ENCODE measurements at places on chromosomes 5 and 9.

DNA sequence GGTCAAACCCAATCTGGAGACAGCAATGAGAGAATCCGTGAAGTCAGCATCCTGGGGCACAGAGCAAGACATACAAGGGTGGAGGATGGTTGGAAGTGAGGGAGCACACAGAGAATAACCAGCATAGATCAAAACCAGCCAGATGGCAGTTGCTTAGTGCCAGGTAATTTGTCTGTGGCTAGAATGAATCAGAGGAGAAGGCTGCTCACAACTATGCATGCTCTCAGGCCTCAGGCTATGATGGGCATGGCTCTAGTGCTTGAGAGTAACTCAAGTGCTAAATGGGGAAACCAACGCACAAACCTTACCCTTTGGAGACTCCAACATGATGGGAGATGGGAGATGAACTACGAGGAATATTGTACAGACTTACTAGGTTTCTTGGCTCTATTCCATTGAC is 160.8 kb downstream of the DMRT2 start:
- no peak for DNase-seq

DNA sequence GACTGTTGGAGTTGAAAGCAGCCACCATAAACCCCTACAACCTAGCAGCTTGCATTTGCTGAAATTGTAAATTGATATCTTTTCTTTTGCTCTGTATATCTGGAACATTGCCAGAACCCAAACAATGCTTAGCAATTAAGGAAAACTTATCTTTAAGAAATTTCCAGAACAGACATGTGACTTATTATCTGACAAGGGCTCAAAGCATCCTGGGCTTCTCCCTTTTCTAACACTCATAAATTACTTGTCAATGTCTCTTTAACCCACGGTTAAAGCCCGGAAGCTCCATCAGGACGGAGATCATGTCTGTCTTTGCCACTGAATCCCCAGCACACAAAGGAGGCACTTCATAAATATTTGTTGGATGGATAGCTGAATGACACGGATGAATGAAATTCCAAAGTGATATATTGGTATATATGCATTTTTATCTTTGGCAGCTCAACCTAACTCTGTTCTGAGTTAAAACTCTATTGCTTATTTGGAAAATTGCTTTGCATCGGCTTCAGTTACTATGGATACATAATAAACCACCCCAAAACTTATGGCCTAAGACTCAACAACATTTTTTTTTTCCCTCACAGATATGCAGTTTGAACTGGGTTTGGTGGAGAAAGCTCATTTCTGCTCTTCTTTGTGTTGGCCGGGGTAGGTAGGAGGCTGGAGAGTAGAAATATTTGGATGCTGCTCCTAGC is 103.1 kb upstream of the CLINT1 start:
- DNase-seq = no peak

DNA sequence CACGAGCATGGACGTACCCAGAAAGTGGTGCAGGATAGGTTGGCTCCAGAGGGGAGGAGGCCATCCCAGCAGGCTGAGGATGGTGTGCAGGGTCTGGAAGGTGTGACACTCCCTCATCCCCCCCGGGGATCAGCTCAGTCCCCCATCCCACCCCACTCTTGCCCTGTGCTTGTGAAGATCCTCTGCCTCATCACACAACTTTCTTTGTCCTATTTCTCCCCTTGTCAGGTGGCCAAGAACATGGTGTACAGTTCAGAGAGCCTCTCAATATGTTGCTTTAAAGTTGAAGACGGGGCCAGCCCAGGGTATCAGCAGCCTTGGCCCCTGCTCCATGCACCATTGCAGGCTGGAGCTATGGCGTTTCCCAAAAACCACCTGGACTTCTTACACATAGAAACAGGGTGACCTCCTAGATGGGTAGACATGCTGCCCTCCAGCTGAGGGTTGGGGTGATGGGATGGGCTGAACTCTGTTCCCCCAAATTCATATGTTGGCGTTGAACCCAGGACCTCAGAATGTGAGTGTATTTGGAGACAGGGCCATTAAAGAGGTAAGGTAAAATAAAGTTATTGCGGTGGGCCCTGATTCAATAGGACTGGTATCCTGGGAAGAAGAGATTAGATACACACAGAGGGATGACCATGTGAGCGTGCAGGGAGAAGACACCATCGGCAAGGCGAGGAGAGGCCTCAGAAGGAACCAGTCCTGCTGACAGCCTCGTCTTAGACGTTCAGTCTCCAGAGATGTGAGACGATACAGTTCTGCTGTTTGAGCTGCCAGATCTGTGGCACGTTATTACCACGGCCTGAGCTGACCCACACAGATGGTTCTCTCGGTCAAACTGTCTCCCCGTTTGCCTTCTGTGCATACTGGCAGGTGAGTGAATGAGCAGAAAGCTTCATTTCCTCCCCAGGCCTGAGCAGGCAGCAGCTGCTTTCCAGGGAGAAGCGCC is 272.5 kb downstream of the GADD45G start:
- no peak for DNase-seq

DNA sequence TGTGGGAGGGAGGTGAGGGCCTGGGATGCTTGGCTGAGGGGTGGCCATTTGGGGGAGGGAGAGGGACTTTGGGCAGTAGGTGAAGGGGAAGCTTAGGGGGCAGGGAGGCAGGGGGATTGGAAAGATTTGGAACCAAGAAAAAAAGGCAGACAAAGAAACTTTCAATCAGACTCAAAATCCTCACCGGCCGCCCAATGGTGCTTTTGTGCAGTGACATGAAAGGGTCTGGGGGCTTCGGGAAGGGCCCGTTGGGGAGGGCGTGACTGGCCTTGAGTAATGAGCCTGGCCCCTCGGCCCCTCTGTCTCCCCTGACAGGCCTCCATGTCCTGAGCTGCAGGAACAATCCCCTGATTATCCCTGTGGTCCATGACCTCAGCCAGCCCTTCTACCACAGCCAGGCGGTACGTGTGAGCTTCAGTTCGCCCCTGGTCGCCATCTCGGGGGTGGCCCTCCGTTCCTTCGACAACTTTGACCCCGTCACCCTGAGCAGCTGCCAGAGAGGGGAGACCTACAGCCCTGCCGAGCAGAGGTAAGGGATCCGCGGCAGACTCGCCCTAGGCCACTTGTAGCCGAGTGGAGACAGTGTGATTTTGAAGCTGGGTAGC is 181.1 kb downstream of the PAPPA start:
- DNase-seq = no peak

DNA sequence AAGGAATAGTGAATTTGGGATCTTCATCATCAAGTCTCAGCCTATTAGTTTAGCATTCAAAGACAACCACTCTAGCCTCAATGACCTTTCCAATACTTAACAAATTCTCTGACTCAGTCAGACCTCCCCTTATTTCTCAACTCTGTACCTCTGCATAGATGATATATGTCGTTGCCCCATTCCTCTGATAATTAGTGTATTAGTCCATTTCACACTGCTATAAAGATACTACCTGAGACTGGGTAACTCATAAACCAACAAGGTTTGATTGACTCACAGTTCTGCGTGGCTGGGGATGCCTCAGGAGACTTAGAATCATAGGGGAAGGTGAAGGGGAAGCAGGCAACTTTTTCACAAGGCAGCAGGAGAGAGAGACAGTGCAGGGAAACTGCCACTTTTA is 8.9 kb downstream of the MRPL22 start:
- no peak for DNase-seq

DNA sequence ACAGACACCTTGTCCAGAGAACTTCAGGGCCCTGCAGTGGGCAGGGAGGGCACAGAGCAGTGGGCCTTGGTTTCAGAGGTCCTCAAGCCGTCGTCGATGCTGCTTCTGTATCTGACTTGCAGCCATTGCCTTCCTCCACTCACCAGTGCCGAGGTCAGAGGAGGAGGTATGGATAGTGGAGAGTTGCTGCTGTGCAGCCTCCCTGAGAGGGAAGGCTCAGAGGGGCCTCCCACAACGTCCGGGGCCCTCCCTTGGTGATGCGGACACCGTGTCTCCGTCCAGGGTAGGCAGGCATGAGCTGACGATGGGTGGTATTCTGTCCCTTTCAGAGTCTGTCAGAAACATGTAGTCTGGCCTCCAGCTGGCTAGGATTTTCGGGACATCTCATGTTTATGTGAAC is 73.9 kb downstream of the MVB12B start:
- DNase-seq = no peak

DNA sequence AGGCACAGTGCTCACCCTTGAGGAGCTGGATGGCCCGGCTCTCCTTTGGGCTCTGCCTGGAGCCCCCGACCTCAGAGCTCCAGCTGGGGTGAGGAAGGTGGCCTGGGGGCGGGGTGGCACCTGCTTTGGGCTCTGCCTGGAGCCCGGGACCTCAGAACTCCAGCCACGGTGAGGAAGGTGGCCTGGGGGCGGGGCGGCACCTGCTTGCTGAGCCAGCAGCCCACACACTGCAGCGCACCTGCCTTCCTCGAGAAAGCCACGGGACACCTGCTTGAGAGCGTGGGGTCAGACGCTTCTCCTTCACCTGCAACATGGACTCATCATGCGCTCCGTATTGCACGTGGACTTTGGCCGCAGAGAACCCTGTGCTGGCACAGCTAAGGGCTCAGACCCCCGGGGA is 51.8 kb downstream of the IRX2 start:
- no peak for DNase-seq

DNA sequence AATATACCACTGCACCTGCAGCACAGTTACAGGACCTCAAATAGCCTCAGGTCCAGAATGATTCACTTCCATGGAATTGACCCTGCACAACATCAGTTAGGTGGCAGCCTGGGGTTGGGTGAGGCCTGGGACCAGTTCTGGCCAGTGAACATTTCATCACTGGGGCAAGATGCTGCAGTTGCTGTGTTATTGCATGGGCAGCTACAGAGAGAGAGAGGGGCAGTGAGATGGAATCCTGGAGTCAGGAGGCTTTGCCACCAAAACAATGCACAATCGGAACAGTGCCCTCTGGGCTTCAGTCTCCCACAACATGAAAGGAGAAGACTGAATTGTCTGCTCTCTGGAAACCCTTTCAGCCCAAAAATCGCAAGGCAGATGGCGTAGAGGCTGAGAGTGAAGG is 51.8 kb downstream of the SH3TC2 start:
- no peak for DNase-seq

- DNase-seq = no peak
Measured at GRCh38 chr9:128998462-128998861, 29.7 kb downstream of the SH3GLB2 start.

DNA sequence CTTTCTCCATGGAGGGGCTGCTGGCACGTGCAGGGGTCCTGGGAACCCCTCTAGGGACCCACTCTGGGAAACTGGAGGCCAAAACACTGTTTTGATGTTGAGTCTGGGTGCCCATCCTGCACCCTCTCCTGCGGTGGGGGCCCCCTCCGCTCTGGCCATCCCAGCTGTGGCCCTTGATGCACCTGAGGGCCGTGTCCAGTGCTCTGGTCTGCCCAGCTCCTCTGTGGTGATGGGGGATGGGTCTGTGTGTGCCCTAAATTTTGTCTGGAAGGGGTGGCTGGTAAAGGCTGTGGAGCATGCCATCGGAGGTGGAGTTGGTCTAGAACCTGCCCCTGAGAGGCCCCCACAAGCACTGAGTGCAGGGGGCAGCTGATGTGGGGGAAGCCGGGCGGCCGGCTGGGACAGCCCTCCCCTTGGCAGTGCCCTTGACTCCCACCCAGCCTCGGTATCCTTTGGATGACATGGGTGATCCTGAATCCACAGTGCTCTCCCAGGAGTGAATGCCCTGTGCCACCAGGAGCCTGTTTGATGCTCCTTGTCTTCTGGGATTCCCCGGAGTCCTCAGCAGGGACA is 26.3 kb downstream of the AHRR start:
- no peak for DNase-seq

DNA sequence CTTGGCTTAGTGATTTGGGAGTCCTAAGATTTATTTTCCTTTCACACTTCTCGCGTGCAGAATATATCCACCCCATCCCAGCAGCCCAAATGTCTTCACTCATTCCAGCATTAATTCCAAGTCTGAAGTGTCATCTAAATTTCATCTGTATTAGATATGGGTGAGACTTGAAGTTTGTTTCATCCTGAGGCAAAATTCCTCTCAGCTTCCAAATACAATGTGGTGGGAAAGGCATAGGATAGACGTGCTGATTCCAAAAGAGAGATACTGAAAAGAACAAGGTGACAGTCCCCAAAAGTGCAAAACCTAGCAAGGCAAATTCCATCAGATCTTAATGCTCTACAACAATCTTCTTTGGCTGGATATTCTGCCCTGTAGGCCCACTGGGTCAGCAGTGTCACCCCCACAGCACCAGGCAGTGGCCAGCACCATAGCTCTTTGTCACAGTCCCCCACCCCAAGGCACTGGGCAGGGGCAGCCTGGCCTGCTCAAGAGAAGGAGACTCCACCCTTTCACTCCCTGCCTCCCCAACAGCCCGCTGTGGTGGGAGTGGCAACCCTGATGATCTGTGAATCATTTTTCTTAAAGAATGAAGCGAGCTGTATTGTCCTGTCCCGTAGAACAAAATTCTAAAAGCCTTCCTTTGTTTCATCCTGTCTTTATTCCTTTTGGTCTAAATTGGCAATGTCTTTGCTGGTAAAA is 2.7 kb upstream of the ADAM19 start:
- no peak for DNase-seq

DNA sequence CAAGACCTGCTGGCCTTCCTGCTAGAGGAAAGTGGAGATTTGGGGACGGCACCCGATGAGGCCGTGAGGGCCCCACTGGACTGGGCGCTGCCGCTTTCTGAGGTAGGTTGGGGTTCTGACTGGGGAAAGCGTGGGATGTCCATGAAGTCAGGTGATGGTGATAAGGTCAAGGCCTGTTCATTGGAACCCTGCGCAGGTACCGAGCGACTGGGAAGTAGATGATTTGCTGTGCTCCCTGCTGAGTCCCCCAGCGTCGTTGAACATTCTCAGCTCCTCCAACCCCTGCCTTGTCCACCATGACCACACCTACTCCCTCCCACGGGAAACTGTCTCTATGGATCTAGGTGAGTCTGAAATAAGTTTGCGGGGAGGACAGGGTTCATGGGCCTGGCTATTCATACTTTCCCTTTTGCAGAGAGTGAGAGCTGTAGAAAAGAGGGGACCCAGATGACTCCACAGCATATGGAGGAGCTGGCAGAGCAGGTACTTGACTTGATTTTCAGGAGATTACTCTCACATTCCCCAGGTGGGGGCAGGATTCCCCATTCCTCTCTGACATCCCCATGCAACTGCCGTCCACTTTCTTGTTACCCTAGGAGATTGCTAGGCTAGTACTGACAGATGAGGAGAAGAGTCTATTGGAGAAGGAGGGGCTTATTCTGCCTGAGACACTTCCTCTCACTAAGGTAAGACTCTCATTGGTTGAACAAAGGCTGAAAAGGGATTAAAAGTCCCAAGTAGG is 505 bp downstream of the CREB3 start:
- no peak for DNase-seq

DNA sequence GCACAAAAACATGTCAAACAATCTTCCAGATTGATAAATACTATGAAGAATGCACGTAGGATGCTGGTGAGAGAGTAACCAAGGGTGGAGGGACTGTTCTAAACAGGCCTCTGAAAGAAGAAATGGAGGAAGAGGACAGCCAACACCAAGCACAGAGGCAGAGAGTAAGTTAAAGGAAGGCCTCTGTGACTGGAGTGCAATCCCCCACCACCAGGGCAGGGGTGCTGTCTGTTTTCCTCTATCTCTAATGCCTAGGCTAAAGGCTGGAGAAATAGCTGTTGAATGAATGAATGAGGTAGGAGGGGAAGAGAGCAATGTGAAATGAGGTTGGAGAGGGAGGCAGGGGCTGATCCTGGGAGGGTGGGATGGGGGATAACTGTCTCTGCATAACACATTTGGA is 88.9 kb downstream of the ANKRD55 start:
- DNase-seq = no peak
